ENCODE measurements at places on chromosomes 6 and 20.

- DNase-seq = no peak
Observed at GRCh38 chr6:36586606-36587005, 7.6 kb upstream of the SRSF3 start.

- no peak for DNase-seq
Observed at GRCh38 chr6:102582569-102582968, 1189.1 kb downstream of the GRIK2 start.

DNA sequence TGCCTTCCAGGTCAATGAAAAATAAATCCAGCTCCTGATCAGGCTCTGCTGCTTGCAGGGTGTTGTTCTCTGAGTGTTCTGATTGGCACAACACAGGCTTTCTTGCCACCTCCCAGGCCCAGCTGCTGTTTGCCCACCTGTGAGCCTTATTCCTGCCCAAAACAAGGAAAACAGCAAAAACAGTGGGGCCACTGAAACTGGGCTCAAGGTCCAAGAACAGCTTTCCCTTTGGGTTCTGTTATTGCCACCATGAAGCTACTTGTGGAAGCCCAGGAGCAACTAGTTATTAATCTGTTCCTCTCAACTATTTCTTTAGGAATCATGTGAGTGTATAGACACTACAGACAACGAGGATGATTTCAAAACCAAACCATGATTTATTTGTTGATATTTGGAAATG is 159.1 kb downstream of the PLCB1 start:
- DNase-seq = no peak

DNA sequence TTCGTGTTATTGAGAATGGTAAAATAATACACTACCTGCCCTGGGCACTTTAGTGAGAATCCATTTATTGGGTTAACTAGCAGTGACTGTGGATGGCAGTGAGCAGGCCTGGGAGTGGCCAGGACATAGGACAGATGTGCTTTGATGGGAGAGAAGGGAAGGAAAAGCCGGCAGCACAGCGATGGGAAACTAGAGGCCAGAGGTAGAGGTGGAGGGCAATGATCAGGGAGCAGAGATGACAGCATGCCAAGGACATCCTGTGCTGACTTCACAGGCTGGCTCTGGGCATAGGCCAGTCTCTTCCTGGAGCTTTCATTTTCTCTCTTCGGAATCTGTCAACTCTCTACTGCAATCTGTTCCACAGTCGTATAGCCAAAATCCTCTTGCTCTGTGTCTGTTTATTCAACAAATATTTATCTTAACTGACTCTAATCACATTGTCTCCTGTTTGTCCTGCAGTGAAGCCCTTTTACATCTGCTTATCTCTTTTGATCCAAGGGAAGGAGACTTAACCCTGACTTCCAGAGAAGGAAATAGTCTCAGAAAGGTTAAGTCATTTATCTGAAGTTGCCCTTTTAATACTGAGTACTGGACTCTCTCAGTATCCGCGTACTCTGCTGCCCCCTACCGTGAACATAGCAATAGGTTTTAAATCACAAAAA is 18.4 kb upstream of the MMP24 start:
- peak; percentile 42 for DNase-seq

- DNase-seq = no peak
Observed at GRCh38 chr20:60365882-60366281, 407.7 kb downstream of the CDH26 start.

DNA sequence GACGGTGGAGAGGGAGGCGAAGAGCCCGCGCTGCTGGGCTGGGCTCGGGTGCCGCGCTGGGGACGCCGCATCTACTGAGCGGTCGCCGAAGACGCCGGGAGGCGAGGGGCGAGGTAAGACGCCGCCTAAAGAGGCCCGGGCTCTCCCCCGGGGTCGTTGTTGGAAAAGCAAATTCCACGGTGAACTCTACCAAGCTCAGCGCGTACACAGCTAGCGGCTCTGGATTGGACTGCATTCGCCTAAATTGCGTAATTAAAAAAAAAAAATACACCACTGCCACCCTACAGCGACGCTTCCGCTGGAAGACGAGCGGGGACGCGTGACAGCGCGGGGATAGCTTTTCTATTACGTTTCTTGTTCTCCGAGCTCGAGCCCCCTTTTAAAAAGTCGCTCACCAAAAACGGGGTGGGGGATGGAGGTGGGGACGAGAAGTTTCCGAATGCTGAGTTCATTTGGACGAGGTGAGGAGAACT is 92.0 kb upstream of the PRDM1 start:
- DNase-seq = no peak

- DNase-seq = no peak
Observed at GRCh38 chr20:58227391-58228102, 906 bp downstream of the ANKRD60 start.

- DNase-seq = peak; percentile 95
Observed at GRCh38 chr6:98947411-98948292, at the start of gene FBXL4. Gene FBXL4, minus strand, starts transcription at chr6:98947946. Its CDS starts 20,958 bp downstream, at chr6:98926988.

GRCh38 chr20:58434326-58434725 is 45.3 kb downstream of the VAPB start:
- DNase-seq = no peak

Data from SHP77 (cell line).